CD4-positive, alpha-beta T cell treated with Interleukin-10 for 1 hour (primary cell): ENCODE measurements at places on chromosomes 4 and X.

DNA sequence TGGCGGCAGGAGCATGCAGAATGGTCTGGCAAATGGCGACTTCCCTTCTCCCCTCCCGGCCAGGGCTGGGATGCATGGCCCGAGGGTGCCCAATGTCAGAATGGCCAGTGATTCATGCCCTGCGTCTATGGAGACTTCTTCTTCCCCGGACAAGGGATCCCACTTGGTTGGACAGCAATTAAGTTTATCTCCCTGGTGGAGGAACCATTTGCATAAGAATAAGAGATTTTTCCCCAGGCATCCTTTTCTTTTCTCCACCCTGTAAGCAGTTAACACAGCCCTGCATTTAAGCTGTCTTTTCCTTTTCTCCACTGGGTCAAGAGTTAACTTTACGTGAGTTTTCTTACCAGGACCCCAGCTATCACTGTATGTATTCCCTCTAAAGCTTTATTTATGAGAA, 856.6 kb downstream of the GLUD2 start:
- no peak for DNase-seq

DNA sequence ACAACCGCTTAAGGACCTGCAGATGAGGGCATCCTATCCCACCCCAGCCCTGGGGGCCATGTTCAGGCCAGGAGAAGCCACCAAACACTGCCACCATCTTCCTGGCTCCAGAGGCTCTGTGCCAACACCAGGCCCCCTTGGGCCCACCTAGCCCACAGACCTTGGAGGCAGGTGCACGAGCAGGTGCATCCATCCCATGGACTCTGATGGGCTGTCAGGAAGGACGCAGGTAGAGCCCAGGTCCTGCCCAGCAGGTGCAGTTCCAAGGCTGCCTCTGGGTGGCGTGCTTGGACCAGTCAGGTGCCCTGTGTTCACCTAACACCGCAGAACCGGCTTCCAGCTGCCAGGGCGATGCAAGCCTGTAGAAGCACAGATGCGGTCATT, 22.8 kb upstream of the PDE6B start:
- peak; percentile 31 for DNase-seq

GRCh38 chr4:93184053-93184452, 644.5 kb upstream of the ATOH1 start:
- no peak for DNase-seq

- peak; percentile 1 for DNase-seq
These were observed 590.3 kb downstream of the PACRGL start for GRCh38 chr4:21290562-21290961.

DNA sequence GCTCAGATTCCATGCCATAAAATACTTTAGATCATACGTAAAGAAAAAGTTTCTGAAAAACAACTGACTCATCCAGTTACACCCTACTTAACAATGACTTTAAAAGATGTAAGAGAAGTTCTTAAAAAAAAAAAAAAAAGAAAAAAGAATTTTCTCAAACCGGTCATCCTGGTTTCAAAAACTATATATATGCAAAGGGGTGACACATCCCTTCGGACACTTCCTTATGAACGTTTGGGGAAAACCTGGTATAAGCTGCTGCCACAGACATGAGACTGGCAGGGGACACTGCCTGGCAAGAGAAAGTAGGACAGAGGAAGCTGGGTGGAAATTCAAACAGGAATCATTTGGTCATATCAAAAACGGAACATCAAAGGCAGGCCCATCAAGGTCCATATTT, 81.2 kb upstream of the PRSS48 start:
- no peak for DNase-seq

- no peak for DNase-seq
These were observed 28.4 kb downstream of the CD99L2 start for GRCh38 chrX:150870029-150870428.

- DNase-seq = no peak
These were observed 44.1 kb upstream of the PRKX start for GRCh38 chrX:3757510-3758025.

DNA sequence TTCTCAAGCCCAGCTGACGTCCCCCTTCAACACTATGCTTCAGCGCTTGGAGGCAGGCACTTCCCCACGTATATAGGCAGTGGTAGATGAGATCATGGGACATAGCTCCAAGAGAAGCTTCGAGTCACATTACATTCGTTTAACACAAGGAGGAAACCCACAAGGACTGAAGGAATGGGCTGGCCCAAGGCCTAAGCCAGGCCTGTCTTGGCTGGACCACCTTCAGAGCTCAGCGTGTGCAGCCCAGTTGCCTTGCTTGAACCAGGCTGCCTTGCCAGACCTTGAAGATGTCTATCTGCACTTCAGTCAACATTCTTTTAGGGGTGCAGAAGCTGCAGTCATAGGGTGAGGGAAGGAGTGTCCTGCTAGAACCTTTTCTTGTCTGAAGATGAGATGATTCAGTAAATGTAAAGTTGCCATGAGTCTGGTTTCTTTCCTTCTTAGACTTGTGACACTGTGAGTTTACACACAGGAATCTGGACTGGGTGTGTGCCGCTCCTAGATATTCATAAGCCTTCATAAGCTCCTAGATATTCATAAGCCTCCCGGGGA, 144.1 kb upstream of the RBPJ start:
- DNase-seq = no peak

DNA sequence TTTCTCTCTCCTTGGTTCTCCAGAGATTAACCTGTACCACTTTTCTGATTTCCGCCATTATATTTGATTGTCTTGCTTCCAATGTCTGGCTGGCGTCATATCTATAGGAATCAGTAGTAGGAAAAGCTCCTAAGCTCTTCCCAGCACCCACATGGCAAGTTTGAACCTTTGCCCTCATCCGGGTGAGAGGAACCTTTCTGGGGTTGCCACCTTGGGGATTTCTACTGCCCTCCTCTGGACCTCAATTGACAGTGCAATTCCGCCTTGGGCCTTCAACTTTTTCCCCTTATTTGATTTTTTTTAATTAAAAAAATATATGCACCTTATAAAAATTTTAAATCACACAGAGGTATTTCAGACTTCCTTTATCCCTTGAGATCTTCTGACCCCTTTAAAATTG, 2.0 kb upstream of the CXorf66 start:
- no peak for DNase-seq

- no peak for DNase-seq
These were observed 2.5 kb upstream of the PLP1 start for GRCh38 chrX:103774070-103774642.

- DNase-seq = peak; percentile 3
These were observed 378.4 kb downstream of the ANKRD50 start for GRCh38 chr4:124334119-124334518.
